ENCODE measurements at places on chromosomes 1 and 21. TPM values are rescaled to one million over a fixed set of nuclear protein-coding genes. Genes with fewer than 3 reads are reported as not detected.

RHBDL2 gene
- 0.50 TPM for total RNA-seq

WNT2B gene
- 0.02 TPM for total RNA-seq

GRCh38 chr1:90579212-90579802 lies 137.8 kb downstream of the BARHL2 start:
- peak; percentile 24 for DNase-seq

DTL gene
- total RNA-seq, result 66.3 TPM

PTCH2 gene
- not detected for total RNA-seq

DNA sequence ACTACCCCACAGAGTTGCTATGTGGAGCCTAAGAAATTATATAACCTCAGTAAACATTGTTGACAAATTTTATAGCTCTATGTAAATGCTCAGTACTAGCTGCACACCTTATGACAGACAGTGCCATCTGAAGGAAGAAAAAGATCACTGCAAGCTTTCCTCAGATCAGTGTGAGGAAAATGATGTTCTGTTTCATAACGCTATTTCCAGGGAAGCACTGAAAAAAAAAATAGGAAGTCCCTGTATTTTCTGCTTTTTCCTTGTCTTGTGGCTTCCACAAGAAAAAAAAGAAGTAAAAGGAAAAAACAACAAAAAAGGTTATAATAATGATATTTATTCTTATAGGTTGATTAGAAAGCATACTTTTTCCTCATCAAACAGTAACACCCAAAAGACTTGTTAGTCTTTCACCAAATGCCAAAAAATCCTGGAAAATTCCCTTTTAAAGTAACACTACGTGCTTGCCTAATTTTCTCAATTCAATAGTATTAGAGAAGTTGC lies 23.2 kb downstream of the LYST start:
- DNase-seq, result peak; percentile 39

GRCh38 chr1:241964550-241965282 lies 7.1 kb downstream of the BECN2 start:
- no peak for DNase-seq

DNA sequence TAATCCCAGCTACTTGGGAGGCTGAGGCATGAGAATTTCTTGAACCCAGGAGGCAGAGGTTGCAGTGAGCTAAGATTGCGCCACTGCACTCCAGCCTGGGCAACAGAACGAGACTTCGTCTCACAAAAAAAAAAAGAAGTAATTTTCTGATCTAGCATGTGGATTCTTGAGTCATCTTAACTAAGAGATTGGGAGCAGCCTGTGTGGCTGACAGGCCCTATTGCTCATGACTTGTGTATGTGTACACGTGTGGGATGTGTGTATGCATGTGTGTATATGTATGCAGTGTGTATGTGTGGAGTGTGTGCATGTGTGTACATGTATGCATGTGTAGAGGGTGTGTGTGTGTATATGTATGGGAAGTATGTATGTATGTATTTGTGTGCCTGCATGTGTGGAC lies 29.5 kb downstream of the DOP1B start:
- no peak for DNase-seq

CDC20 gene
- total RNA-seq, result 564 TPM

GRCh38 chr1:11507309-11507708 lies 28.4 kb downstream of the DISP3 start:
- DNase-seq, result no peak

TGFBR3 gene
- 12.0 TPM for total RNA-seq
